Activated naive CD8-positive, alpha-beta T cell treated with anti-CD3 and anti-CD28 coated beads for 36 hours (primary cell): ENCODE measurements at places on chromosomes 5 and 9. TPM values are rescaled to one million over a fixed set of nuclear protein-coding genes. Genes with fewer than 3 reads are reported as not detected.

GRCh38 chr9:18045326-18045725 is 428.6 kb upstream of the ADAMTSL1 start:
- DNase-seq: no peak

DNA sequence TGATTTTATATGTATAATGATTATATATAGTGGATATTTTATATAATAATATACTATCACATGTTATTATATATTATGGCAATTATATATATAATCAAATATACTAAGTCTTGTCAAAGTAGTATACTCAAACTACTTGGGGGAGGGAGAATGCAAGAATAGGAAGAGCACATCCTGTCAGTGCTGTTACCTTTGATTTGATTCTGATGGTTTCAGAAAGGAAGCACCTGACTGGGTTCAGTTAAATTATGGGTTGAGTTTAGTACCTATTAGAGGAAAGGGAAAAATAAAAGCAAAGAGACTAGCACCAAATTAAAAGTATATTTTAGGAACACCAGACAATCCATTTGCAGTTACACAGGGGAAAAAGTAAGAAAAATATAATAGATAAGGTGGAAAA is 107.6 kb downstream of the GRIA1 start:
- no peak for DNase-seq

DNA sequence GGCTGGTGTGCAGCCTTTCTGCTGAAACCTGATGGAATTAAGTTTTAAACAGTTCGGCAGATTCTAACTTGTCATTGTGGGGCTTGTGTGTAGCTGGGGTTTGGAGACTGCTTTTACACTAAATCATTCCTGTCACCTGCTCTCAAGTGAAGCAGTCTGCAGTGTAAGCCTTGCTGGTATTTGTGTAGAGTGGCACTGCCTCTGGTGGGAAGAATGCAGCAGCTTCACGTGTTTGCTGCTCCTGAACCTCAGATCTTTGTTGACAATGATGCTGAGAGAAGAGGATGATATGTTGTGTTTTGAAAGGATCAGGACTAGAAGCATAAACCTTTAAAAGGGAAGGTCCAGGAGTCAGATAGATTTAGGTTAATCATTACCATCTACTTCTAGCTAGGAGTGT is 88.1 kb downstream of the KDM4C start:
- DNase-seq: no peak

DNA sequence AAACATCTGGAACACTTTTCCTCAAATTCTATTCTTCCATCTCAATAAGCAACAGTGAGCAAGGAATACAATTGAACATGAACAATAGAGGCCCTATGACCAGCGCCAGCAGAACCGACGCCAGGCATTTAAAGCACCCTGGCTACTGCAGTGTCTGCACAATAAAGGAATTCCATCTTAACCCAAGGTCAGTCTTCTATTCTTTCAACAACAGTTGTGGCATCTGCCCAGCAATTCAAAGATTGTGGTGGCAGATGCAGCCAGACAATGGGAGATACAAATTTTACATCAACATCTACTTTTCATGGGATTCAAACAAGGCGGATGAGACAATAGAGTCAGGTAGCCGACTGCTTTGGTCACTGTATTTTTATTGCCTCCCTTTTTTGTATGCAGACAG is 65.9 kb downstream of the ELL2 start:
- DNase-seq: no peak

- DNase-seq: no peak
Observed at GRCh38 chr9:87855061-87855460, 27.6 kb upstream of the SPATA31E1 start.

GRCh38 chr5:107990881-107991810 is 320.4 kb upstream of the EFNA5 start:
- DNase-seq: no peak

Gene TSLP
- total RNA-seq: 0.99 TPM

DNA sequence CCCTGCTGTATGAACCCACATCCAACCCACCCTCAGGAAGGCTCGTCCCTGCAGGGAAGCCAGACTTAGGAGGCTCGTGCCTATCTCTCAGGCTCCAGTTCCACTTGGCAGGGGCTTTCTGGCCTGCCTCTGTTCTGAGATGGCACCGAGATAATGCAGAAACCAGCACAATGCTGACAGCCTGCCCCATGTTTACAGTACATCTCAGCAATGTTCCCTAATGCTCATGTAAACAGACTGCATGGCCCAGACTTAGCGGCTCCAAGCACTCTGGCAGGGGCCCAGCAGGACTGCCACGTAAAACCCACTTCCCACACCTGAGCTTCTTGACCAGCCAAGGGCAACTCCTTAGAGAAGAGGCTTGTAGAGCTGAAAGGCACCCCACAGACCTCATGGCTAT is 499.5 kb upstream of the BRINP1 start:
- no peak for DNase-seq

DNA sequence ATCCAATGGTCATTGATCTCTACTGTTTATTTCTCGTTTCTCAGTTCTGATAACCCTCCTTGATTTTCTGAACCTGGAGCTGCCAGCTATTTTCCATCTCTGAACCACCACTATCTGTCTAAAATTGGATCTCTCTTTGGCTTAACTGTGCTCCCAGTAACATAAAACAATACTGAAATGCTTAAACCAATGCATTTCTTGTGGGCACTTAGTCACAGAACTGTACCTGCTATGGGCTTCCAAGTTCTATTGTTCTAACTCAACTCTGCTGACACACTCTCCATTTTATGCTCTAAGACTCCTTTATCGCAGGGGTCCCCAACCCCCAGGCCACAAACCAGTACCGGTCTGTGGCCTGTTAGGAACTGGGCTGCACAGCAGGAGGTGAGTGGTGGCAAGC is 120.6 kb downstream of the LHFPL2 start:
- no peak for DNase-seq

DNA sequence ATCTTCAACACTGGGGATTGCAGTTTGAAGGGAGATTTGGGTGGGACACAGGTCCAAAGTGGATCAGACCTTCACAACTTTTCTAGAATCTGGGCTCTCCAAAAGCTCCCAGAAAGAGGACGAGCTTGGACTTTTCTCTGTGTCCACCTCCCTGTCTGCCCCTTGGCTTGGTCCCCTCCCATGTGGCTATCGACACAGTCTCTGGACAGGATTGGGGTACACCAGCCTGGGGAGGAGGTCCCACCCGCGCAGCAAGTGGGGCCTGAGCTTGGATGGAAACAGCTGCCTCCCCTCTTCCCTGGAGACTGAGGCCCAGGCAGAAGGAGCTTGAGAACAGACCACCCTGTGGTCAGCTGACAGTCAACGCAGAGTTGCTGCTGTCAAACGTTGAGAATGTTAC is 84.6 kb upstream of the FCN1 start:
- DNase-seq: no peak

Gene ADGRV1
- total RNA-seq: not detected

- no peak for DNase-seq
Observed at GRCh38 chr5:131338051-131338453, 74.2 kb downstream of the CDC42SE2 start.

GRCh38 chr9:80059979-80060378 is 488.2 kb downstream of the TLE4 start:
- DNase-seq: no peak

Gene MYOZ3
- 0.06 TPM for total RNA-seq

Gene IL13
- 0.44 TPM for total RNA-seq

Gene CXXC5
- 2.0 TPM for total RNA-seq

GRCh38 chr9:89994988-89995613 is 390.3 kb downstream of the GADD45G start:
- DNase-seq: no peak

- no peak for DNase-seq
Observed at GRCh38 chr5:176779537-176779936, 30.8 kb upstream of the UNC5A start.

Gene NOTCH1
- 51.6 TPM for total RNA-seq

Gene ASS1
- total RNA-seq: 5.1 TPM

Gene SVEP1
- total RNA-seq: not detected

DNA sequence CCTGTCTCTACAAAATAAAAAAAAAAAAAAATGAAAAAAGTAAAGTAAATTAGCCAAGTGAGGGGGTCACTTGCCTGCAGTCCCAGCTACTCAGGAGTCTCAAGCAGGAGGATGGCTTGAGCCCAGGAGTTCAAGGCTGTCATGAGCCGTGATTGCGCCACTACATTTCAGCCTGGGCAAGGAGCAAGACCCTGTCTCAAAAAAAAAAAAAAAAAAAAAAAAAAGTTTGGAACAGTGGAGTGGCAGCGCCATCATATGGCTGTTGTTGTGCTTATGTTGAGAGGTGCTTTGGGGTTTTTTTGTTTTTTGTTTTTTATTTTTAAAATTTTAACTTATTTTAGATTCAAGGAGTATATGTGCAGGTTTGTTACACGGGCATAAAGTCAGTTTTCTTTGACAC is 3.6 kb downstream of the BRIX1 start:
- no peak for DNase-seq

GRCh38 chr5:150541397-150541675 is 33.4 kb downstream of the NDST1 start:
- no peak for DNase-seq

- DNase-seq: no peak
Observed at GRCh38 chr5:125607018-125607417, 816.2 kb upstream of the GRAMD2B start.

DNA sequence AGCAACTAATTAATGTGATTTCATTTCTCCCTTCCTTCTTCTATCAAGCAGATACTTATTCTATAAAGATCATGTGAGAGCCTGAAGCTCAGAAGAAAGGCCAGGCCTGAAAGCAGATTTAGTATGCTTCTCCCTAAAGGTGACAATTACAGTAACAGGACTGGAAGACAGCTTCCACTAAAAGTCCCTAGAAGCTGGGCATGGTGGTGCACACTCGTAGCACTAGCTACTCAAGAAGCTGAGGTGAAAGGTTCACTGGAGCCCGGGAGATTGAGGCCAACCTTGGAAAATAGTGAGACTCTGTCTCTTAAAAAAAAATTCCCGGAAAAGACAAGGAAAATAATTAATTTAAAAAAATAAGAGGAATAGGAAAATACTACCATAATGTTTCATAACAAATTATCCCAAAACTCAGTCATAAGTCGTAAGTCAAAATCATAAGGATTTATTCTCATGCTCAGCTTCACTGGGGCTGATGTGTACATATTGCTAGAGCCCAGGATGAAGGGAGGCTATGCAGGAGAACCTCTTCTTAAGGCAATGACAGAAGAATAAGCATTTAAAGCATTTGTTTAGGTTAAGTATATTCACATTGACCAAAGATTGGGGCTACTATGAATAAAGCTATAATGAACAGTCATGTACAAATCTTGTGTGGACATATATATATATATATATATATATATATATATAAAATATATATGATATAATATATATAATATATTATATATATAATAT is 210.8 kb upstream of the SMARCA2 start:
- DNase-seq: no peak

Gene ARHGEF28
- not detected for total RNA-seq

Gene TMOD1
- total RNA-seq: 1.2 TPM

DNA sequence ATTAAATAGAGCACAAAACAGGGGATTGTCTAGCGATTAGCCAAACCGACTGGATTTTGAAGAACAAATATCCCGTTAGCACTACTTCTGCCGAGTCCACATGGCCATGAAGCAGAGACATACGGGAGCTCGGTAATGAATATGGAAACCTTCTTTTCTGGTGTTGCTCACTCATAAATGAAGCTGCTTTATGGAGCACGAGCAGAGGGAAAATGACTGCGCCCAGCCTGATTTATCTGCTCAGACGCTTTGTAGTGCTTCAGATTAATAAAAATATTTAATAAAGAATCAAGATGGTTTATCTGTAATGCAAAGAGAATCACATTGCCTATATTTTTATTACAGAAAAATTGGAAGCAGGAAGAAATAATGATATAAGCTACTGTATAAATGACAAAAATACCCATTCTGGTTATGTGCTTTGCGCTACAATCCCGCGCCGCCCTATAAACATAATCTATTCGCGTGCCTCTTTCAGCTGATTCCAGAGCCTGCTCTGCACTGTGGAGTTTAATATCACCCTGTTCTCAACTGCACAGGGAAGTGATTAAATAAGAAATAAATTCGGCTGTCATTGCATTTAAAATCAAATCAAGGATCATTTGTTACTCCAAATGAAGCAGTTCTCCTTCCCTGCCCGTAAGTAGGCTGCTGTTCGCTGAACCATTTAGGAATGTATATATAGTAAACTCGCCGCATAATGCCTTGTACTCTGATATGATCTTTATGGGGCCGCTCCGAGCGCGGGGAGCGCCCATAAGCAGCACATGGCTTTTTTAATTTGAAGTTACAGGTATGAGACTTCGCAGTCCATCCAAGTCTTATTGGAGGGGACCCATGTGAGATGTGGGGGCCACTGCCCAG is 22.3 kb upstream of the UBAC1 start:
- DNase-seq: no peak

DNA sequence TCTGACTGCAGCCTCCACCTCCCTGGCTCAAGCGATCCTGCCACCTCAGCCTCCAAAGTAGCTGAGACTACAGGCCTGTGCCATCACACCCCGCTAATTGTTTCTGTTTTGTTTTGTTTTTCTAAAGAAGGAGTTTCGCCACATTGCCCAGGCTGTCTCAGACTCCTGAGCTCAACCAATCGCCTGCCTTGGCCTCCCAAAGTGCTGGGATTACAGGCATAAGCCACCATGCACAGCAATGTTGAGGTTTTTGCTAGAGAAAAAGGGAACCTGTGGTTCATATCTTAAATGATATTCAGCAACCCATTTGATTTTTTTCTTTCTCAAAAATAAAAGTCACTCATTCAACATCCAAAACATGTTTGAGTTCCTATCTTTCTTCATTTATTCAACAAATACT is 20.4 kb upstream of the DELE1 start:
- no peak for DNase-seq

Gene ANKRD55
- 0.23 TPM for total RNA-seq

GRCh38 chr9:92760070-92760469 is 4.6 kb downstream of the BICD2 start:
- DNase-seq: no peak

DNA sequence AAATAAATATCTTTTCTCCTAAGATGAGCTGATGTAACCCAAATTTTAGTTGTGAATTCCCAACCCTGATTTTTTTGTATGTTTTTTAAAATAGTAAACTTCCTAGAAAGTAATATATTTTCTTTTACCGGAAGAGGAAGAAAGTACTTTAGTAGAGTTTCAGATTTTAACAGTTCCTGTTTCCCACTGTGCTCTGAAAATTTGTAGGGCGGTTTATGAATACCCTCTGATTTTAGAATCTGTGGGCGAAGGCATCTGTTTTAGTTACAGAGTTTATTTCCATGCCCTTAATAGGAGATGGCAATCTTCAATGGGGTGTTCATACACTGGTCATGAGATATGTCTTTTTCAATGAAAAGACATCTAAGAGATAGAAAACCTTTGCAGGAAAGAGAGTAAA is 3.7 kb upstream of the HOMER1 start:
- no peak for DNase-seq

Gene LTC4S
- 0.29 TPM for total RNA-seq

GRCh38 chr9:136174779-136175615 is 29.9 kb downstream of the LHX3 start:
- no peak for DNase-seq

GRCh38 chr5:76818844-76819831 is at the start of gene F2RL1:
Gene F2RL1 (plus strand): TSS chr5:76819030. CDS start chr5:76819183, 153 bp downstream.
- peak; percentile 55 for DNase-seq

GRCh38 chr5:73272351-73272750 is 99.4 kb downstream of the TMEM174 start:
- no peak for DNase-seq

Gene INSL4
- not detected for total RNA-seq
